ENCODE measurements at places on chromosomes 13 and 19. TPM values are rescaled to one million over a fixed set of nuclear protein-coding genes. Genes with fewer than 3 reads are reported as not detected.

- DNase-seq: peak; percentile 57
Measured at GRCh38 chr13:44575741-44576350, at the start of gene TSC22D1. TSS of gene TSC22D1 (minus strand) at chr13:44576330. CDS start at chr13:44576074, 256 bp downstream.

DNA sequence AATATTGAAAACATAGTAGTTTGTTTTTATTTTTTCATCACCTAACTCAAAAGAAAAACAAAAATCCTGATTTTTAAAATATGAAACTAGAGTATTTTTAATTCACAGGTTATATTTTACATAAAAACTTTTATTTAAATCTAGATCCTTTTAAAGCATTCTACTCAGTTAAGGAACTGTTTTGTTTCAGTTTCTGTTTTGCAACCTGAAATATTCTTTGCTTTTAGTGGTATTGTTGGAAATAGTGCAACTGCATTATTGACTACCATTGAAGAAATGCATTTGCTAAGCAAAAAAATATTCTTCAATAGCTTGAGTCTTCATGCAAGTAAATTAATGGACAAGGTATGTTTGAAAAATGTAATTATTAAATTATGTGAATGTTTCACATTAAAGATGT lies 43.8 kb downstream of the COG6 start:
- no peak for DNase-seq

- no peak for DNase-seq
Measured at GRCh38 chr13:23510979-23511735, 59.1 kb upstream of the TNFRSF19 start.

PRRG2 gene
- 6.4 TPM for total RNA-seq
